ENCODE measurements at places on chromosomes 7 and 10. TPM values are rescaled to one million over a fixed set of nuclear protein-coding genes. Genes with fewer than 3 reads are reported as not detected.

Gene NAT16
- not detected for total RNA-seq

Gene IDI2
- total RNA-seq: not detected

Gene AKR1C8
- total RNA-seq: not detected

Gene DENND2A
- total RNA-seq: 14.9 TPM

Gene CACNB2
- 14.3 TPM for total RNA-seq

Gene VGF
- not detected for total RNA-seq

Gene NPS
- not detected for total RNA-seq

Gene PLEKHS1
- 25.7 TPM for total RNA-seq

DNA sequence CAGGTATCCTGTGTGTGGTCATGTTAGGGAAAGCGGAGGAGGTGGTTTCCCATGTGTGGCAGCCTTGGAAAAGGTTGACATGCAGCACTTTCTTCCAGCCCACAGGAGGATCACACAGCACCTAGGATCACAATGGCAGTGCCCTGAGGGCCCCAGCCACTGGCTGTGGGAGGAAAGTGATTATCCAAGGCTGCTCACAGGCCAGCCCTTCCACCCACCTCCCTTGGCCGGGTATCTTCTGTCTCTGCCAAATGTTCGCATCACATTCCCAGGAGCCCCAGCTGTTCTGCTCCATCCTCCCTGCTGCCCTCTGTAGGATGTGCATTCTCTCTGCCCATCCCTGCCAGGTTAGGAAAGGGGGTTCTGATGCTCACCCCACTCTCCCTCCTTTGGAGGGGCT, 2.5 kb upstream of the MLXIPL start:
- DNase-seq: no peak

DNA sequence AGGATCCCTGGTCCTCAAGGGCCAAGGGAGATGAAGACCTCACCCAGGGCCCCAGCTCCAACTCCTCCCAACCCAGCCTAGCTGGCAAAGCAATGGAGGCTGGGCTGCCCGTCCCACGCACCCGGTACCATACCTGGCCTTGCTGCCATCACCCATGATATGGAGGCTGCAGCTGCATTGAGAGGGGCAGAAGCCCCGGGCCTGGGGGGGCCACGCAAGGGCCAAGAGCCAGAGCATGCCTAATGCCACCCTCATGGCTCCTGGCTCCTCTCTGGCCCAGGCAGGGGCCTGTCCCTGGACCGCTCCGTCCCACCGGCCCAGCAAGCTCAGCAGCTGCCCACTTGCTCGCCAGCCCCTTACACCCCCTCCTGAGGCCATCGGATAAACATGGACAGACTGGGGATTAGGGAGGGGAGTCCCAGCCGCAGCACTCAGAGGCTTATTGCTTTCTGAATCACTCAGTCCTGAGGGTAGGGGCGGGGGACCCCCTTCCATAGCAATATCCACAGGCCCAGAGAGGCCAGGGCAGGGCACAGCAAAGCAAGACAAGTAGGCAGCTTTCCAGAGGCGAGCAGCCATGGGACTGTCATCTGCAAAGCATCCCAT, at the start of gene LRIT1:
LRIT1 (minus strand) TSS at position 362 of the 606 bp plus-strand sequence; CDS start at position 255, 107 bp downstream.
- no peak for DNase-seq

GRCh38 chr10:88152728-88153133, 289.3 kb downstream of the PTEN start:
- DNase-seq: no peak

DNA sequence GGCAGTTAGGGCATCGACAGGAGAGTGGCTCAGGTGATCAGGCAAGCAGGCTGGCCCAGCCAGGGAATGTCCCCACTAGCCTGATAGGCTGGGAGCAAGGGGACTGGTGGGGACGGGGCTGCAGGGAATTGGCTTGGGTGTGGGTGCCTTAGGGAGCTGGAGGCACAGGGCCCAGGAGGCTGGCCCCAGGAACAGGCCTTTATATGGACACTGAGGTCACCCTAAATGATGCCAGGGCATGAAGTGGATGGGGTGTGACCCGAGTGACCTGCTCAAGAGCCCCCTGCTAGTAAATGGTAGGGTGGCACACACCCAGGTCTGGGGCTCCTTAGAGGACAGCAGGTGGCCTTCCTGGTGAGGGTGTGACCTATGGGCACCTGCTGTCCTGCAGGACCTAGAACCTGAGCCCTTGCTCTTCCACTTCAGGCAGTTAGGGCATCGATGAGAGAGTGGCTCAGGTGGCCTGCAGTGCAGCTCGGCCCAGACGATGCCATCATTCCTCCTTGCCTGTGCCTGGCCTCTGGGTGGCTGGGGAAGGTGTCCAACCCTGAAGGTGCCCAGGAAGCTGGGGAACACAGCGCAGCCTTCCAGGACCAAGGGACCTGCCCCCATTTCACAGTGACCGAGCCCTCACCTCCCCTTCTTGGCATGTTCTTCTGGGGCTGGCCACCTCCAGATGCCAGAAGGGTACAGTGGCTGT, 51.7 kb upstream of the LEP start:
- no peak for DNase-seq

GRCh38 chr10:129520440-129521080, 53.5 kb downstream of the MGMT start:
- DNase-seq: peak; percentile 36

GRCh38 chr7:32218741-32219288, 148.6 kb upstream of the PDE1C start:
- no peak for DNase-seq

GRCh38 chr10:63481815-63482421, 16.1 kb upstream of the JMJD1C start:
- no peak for DNase-seq

- DNase-seq: no peak
These were observed 49.1 kb upstream of the OSBPL3 start for GRCh38 chr7:25029075-25029474.

DNA sequence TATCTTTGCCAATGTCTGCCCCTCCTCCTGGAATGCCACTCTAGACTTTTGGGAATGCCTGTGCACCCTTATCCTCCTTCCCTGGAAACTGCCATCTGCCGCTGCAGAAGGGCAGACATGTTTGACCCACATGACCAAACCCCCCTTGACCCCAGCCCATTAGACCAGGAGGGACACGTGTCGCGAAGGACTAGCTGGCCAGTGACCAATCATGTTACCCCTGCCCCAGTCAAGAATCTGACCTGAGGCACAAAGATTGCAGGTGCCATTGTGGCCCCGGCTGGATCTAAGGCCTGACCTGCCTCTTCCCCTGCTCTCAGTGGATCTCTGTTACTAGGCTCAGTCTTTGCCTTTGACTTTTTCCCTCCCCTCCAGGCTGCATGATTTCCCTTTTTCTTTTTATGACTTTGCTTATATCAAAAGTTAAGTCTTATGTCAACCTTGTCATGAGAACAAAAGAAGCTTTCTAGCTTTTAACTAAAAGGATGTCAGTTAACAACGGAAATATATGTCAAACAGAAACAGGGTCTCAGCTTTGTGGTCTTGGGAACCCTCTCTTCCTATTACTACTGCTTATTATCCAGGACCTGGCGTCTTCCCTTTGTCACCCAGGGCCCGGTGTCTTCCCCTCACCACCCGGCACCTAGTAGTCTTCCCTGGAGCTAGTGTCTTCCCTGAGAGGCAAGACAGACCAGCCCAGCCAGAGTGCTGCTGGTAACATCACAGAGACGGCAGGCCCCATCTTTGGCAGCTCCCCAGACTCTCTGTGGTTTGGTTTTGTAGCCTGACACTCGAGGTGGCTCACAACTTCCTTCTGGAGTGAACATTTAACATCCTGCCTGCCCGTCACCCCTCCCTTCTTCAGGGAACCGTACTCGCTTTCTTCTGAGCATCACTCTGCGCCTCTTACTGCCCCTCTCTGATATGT, 24.4 kb upstream of the PPIF start:
- DNase-seq: peak; percentile 80

- DNase-seq: no peak
These were observed 277.0 kb upstream of the NRP1 start for GRCh38 chr10:33611423-33611822.

DNA sequence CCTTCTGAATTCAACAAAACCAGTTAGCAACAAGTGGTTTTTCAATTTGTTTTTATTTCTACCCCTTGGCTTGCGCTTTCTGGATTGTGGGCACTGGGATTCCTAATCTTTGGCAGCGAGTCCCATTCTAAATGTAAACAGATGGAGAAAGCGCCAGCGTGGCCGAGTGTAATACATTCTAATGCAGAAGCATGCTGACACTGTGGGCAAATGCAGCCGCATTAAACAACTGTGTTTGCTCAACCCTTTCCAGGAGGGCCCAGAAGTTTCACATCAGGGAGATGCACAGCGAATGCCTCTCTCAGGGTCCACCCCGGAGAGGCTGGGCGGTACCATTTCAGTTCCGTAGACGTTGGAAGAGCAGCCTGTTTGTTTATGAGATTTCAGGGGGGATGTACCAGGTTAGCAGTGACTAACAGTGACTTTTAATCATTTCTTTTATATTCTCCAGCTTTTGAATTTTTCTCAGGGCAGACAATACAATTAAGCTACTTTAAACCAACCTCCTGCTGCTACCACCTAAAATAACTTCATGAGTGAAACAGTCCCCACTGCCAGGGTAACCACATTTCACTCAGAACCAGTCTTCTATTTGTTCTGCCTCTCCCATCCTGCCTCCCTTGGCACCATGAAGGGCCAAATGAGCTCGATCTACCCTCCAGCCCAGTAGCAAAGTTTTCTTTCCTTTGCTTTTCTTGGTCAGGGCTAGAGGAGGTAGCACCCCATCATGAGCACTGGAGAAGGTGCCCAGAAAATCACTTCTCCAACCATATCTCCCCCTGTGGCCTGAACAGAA, 164.2 kb upstream of the ITGB1 start:
- no peak for DNase-seq

DNA sequence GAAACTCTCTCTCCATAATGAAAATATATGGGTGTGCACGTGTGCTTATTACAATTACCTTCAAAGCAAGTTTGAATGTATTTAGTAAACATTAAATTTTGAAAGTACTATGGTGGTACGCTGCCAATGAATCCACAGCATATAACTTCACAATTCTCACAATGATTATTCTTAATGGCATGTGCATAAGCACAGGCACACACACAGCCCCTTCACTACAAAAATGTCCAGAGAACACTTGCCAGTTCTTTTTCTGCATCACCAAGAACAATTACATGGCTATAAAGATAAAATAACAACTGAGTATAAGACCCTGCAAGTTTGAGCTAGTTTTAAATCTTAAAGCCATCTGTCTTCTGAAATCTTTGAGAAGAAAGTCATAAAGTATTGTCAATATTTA, 22.2 kb downstream of the SGCE start:
- no peak for DNase-seq

DNA sequence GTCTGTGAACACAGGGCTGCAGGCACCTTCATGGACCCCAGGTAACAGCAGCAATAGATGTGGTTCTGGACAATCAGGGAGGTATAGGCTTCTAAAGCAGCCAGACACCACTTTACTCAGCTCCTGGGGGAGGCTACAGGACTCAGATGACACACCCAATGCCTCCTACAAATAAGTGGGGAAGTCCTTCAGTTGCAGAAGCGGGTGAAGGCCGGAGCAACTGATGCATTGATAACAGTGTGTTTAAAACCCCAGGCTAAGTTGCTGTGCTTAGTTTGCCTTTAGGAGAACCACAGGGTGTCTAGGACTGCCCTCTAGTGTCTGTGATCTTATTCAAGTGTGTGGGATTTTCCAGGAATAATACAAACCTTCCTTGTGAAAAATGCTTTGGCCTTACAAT, 5.9 kb upstream of the ITGA8 start:
- DNase-seq: no peak

GRCh38 chr10:6788231-6788630, 208.2 kb upstream of the PRKCQ start:
- DNase-seq: no peak

- no peak for DNase-seq
These were observed 222.0 kb downstream of the PRPF18 start for GRCh38 chr10:13808556-13809391.

- no peak for DNase-seq
These were observed 153.3 kb downstream of the POU6F2 start for GRCh38 chr7:39130857-39131526.

DNA sequence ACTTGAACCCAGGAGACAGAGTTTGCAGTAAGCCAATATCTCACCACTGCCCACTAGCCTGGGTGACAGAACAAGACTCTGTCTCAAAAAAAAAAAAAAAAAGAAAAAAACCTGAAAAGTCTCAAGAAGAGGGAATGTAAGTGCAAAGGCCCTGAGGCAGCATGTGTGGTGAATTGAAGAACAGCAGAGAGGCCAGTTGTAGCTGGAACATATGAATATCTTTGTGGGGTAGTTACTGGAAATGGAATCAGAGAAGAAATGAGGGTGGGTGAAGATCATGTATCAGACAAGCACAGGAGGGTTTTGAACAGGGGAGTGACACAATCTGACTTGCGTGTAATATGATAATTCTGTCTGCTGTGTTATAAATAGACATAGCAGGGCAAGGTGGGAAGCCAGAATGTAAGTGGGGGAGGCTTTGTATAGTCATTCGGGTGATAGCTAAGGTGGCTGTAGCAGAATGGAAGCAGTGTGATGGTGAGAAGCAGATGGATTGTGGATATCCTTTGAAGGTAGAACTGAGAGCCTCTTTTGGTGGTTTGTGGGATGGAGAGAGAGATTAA, 45.3 kb upstream of the ITGA8 start:
- DNase-seq: no peak

DNA sequence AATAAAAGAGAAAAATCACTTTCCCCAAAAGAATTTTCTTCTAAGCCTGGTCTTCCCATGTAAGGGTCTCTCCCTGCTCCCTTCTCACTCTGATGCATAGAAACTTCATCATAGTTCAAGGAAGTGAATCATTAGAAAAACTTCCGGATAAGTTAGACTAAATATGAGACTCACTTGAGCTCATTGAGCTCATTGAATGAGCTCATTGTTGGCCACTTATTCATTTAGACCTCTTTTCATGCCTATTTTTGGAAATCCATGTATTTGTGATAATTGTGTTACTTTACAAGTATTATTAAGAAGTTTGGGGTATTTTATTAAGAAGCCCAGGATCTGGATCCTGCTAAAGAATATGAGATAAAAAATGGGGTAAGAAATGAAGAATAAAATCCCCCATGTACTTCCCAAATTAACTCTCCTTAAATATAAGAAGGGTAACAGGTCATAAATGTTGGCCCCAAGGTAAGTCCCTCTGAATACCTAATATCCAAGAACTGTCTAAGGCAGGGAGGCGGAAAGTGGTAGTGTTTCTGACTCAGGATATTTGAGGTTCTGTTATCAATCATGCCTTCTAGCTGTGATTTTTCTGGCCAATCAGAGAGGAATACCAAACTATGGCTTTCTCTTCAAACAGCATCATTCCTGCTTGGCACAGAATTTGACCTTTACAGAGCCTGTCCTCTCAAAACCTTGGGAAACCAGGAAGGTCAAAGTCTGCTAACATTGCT, 236.5 kb upstream of the PTN start:
- DNase-seq: no peak

DNA sequence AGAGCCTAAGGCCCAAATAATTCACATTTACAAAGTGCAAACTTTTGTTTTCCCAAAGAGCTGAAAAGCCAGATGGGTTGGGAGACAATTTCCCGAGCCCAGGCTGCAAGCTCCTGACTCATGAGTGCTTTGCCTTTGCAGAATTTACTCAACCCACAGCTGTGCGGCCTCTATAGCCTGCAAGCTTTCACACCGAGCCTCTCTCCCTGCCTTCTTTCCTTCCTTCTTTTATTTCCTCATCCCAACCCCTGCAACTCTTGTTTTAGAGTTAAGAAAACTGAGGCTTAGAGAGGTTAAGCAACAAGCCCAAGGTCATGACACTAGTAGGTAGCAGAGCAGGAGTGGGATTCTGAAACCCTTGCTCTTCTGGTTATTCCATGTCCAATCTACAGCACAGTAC, 203.0 kb upstream of the GPR26 start:
- DNase-seq: no peak
